ENCODE measurements at places on chromosomes 16 and 17.

GRCh38 chr16:48075398-48075797 is 80.4 kb downstream of the ABCC12 start:
- no peak for DNase-seq

GRCh38 chr17:76234354-76234679 is 6.0 kb downstream of the RNF157 start:
- DNase-seq: no peak

DNA sequence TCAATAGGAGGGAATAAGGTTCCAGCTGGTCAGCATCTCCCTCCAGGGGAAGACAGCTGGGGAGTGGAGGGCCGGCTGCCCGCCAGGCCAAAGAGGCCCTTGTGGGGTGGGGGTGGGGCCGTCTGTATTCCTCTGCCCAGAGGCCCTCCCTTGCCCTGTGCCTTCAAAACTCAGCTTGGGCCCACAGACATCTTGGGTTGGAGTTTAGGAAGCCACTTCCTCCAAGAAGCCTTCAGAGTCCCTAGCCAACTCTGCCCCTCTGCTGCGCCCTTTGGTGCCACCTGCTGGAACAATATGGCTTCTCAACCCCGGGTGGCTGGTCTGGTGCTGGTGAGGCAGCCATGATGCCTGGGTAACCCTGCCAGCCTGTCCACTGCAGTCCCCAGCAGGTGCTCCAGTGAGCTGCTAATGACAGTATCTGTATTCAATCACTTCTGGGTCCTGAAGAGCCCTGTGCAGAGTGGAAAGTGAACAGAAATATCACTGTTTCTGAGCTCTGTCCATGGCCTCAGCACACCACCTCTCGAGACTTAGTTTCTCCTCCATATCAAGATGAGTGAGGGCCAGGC is 16.7 kb downstream of the HSD11B2 start:
- DNase-seq: peak; percentile 48

GRCh38 chr16:10565167-10565566 is 15.2 kb downstream of the EMP2 start:
- DNase-seq: no peak

- no peak for DNase-seq
These were observed 8.2 kb downstream of the IGFBP4 start for GRCh38 chr17:40451420-40451819.

DNA sequence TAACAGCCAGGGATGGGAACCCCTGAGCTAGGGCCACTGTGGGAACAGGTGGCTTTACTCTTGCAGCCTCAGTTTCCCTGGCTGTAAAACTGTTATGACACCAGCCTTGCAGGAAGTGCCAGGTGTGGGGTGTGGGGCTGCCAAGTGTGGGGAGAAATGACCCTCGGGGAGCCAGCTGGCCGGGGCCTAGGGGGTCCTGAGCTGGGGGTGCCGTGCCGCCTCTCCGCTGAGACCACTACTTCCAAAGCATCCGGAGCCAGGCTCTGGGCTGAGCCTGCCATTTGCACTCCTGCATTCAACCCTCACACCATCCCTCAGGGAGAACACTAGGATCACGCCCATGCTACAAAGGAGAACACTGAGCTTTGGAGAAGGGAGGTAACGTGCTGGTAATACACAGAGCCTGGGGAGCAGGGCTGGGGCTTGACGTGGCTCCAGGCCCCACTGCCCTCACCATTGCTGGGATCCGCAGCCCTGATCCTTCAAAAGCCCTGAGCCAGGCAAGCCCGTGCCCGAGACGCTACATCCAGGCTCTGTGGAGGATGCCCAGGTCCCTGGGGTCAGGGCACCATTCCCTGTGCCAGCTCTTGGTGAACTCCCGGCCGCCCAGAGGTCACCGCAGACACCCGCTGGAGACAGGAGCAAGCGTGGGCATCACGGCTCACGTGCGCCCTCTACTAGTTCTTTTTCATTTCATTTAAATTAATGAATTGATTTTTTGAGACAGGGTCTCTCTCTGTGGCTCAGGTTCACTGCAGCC is 28.8 kb upstream of the GINS2 start:
- DNase-seq: peak; percentile 60

DNA sequence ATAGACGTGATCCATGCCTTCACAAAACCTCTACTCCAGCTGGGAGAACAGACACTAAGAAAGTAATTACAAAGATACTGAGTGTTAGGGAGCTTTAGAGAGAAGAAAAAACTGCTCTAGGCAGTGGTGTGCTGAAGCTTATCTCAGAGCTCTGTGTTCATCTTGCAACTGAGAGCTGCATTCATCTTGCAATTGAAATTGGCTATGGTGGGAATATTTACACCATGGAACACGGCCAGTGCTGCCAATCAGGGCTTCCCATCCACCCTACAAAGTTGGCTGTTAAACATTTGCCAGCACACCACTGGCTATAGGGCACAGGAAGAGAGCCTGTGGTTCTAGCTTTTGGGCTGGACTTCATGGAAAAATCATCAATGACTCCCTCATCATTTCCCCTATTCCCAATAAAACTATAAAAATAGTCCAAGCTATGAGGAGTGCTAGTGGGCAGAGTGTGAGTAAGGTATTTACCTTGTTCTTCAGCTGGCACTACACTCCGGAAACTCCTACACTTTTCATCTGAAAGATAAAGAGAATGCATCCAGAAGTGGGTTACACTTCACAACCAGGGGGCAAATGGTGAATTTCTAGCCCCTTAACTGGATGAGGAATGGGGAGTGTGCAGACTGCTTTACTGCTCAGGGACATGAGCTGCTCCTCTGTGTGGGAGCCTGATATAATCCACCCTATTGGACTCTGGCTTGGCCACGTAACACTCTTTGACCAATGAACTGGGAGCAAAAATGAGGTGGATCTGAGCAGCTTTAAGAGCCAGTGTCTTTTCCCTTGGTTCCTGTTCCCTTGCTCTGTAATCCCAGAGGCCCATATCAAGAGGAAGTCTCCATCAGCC is 11.6 kb downstream of the GSG1L2 start:
- DNase-seq: no peak

DNA sequence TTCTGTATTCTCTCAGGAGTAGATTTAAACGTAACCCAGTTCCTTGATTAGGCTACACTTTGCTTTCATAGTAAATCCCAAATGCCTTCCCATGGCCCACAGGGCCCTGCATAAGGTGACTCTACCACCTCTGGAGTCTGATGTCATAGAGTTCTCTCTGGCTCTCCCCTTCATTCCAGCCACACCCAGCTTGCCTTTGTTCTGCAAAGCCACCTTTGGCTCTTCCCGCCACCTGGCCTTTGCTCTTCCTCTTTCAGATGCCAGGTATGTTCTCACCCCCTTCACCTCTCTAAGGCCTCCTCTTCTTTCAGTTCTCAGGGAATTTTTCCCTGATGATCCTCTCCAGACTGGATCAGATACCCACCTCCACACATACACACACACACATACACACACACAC is 141.3 kb upstream of the HSBP1 start:
- DNase-seq: no peak

- DNase-seq: no peak
These were observed 67.0 kb downstream of the PLCG2 start for GRCh38 chr16:81846105-81846504.

DNA sequence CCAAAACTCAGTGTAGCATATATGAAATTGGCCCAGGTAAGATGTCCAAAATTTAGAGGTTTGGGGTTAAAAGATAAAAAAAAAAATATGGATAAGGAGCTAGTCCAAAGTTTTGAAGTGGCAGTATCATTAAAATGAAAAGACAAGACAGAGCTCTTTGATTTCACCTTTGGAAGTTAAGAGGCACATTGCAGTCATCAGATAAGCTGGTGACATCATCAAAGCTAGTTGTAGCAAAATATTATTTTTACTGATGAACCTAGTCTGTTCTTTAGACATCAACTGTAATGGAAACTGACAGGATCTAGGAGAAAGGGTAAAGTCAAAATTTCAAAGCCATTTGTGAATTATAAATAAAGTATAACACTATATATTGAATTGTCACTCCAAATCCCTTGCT is 603.7 kb upstream of the CDH8 start:
- no peak for DNase-seq

DNA sequence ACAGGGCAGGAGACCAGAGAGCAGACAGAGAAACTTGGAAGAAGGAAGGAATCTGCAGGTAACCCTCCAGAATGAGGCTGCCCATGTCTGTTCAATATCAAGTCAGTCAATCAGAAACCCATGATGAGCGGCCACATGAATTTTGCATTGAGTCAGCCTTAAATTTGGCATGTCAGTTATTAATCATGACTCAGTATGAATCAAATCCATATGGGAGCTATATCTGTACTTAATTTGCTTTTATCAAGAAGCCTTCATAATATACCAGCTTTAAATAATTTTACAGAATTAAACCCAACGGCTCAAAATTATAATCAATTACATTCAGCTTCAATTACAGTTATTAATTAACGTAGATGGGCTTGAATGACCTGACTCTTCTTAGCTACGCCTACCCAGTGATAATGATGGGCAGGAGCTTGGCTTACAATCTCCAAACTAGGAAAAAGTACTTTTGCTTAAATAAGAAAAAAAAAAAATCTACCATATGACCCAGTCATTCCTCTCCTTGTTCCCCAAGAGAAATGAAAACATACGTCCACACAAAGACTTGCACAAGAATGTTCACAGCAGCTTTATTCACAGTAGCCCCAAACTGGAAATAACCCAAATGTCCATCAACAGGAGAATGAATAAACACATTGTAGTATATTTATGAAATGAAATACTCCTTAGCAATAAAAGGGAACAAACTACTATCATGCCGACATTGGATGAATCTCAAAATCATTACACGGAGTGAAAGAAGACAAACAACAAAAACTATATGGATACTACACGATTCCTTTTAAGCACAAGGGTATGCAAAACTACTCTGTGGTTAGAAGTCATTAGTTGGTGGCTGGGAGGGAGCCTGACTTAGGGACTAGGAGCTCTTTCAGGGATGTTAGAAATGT is 48.6 kb downstream of the SLC39A11 start:
- no peak for DNase-seq

- no peak for DNase-seq
These were observed 17.4 kb downstream of the MAP2K3 start for GRCh38 chr17:21301593-21302550.

DNA sequence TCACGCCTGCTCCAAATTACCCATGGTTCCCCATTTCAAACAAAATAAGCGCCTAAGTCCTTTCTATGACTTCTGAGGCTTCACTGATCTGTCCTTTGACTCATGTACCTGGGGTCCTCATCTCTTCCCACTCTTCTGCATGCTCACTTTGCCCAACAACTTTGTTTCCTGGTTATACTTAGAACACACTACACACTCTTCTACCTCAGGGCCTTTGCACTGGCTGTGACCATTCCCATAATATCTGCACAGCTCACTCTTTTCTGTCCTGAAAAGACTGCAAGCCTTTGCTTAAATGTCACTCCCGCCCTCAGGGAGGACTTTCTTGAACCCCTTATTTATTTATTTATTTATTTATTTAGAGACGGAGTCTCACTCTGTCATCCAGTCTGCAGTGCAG is 14.1 kb downstream of the CDH1 start:
- DNase-seq: no peak

GRCh38 chr17:72405662-72406230 is 284.9 kb downstream of the SOX9 start:
- no peak for DNase-seq

- no peak for DNase-seq
These were observed 66.3 kb downstream of the MPRIP start for GRCh38 chr17:17108451-17109049.

- no peak for DNase-seq
These were observed 24.1 kb downstream of the TMEM204 start for GRCh38 chr16:1557576-1557975.

GRCh38 chr17:63356337-63356757 is 89.8 kb downstream of the CYB561 start:
- DNase-seq: no peak

DNA sequence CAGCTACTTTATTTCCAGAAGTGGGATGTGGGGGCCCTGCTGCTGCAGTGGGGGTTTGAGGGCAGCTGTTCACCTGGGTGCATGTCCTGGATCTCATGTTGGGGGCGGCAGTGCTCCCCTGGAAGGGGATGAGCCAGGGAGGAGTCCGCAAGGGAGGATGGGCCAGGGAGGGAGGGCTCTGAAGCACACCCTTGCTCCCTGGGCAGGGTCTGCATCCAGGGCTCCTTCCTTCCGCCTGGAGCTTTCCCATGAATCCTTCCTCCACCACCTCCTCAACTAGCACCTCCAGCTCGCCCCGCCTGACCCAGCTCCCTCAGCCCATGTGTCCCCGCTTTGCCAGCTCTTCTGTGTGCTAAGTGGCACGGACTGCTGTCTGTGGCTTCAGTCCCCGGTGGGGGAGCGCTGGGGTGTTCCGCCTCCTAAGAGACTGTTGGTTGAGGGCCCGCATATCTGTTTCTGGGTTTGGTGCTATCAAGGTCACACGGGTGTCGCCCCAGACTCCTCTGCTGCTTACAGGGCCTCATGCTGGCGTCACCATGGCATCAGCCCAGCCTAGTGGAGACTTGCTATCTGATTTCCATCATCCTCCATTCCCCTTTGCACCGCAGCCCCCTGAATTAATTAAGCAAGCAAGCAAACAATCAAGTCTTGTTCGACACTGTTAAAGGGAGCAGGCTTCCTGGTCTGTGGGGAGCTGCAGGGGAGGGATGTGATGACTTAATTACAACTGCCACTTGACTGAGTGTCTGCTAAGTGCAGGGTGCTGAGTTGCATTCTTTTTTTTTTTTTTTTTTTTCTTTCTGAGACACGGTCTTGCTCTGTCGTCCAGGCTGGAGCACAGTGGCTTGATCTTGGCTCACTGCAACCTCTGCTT is 71.8 kb downstream of the PRKCA start:
- DNase-seq: no peak

DNA sequence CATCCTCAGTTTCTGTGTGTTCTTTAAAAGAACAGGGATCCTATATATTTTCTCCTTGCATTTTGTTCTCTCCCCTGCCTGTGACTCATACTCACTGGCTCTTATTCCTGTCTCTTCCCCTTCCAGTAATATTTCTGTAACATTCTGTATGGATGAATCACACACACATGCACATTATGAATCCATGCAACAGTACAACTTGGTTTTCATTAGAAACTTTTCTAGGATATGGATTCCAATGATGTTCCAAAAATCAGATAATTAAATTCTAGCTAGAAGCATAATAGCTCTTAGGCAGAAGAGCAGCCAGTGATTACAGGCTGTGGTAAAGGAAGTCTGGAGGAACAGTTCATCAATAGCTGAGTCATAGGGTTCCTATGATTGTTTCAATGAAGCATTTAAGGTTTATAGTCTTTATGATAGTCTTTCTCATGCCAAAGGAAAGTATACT is 119.6 kb upstream of the PMFBP1 start:
- no peak for DNase-seq
